ENCODE measurements at places on chromosomes 3 and 15.

DNA sequence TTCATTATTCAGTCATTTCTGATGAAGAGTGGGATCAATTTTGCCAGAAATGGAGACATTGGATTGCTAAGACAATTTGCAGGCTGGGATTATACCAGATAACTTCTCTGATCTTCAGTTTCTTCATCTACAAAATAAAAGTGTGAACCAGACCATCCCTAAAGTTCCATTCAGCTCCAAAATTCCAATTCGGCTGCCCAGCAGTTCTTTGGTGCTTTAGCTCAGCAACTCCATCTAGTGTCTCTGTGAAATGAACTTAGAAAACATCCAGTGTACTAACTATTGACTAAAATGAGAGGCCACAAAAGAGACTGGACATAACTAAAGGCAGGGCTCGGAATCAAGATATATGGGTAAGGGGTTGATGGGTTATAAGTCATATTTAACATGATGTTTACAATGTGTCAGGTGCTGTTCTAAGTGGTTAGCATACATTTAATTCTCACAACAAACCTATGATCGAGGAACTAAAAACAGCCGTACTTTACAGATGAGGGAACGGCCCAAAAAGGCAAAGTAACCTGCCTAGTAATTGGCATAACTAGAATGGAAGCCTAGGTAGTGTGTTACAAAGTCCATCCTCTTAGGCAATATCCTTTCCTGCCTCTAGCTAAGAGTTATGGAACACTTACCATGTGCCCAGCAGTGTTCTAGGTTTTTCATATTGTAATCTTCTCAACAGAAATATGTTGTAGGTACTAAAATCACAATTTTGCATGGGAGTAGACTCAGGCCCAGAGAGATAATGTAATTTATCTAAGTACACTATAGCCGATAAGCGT is 17.0 kb downstream of the THAP10 start:
- no peak for DNase-seq

DNA sequence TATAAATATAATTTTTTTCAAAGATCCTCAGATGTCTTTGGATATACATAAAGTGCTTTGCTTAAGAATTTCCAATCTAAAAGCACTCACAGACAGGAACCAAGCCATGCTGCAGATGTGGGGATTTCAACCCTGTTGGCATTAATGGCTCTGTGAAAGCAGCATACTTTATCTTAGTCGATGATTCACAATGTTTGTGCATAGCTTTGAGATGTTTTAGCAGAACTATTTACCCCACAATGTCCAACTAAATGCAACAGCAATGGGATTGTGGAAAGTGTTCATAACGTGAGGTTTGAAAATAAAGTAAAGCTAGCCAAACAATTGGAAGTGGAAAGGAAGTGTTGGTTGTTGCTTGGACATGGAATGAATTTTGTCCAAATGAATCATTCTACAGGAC is 371.4 kb downstream of the SOX2 start:
- no peak for DNase-seq

DNA sequence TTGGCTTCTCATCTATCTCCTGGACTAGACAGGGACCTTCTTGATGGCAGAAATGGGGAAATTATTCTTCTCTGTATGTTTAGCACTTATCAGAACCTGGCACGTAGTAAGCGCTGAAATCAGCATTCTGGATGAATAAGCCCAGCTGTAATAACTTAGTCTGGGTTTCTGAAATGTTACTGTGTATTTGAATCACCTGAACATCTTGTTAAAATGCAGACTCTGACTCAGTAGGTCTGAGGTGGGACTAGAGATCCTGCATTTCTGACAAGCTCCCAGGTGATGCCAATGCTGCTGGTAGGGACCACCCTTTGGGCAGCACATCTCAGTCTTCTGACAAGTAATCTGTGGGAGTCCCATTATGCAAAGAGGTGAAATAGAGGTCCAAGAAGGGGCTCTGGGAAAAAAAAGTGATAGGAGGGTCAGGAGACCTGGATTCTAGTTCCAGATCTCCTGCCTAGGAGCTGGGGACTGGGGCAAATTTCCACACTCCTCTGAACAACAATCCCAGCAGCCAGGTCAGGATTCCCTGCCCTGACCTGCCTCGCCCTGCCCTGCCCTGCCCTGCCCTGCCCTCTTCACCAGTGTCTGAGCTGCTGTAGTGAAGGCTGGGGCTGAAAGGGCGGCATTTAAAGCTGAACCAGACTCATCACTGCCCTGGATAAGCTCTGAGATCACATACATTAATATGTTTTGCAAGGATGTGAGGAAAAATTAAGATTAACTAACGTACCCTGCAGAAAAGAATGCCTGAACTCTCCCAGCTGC is 17.2 kb upstream of the SLC6A11 start:
- no peak for DNase-seq

DNA sequence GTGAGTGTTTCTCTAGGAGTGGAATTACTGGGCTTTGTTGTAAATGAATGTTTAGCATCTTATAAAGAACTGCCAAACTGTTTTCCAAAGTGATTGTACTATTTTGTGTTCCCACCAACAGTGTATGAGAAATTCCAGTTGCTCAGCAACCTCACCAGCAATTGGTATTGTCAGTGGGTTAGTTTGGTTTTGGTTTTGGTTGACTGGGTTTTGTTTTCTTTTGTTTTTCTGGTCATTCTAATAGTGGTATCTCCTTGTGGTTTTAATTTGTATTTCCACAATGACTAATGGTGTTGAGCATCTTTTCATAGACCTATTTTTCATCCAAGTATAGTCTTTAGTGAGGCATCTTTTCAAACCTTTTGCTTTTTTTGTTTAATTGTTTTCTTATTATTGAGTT is 27.1 kb downstream of the FILIP1L start:
- no peak for DNase-seq

DNA sequence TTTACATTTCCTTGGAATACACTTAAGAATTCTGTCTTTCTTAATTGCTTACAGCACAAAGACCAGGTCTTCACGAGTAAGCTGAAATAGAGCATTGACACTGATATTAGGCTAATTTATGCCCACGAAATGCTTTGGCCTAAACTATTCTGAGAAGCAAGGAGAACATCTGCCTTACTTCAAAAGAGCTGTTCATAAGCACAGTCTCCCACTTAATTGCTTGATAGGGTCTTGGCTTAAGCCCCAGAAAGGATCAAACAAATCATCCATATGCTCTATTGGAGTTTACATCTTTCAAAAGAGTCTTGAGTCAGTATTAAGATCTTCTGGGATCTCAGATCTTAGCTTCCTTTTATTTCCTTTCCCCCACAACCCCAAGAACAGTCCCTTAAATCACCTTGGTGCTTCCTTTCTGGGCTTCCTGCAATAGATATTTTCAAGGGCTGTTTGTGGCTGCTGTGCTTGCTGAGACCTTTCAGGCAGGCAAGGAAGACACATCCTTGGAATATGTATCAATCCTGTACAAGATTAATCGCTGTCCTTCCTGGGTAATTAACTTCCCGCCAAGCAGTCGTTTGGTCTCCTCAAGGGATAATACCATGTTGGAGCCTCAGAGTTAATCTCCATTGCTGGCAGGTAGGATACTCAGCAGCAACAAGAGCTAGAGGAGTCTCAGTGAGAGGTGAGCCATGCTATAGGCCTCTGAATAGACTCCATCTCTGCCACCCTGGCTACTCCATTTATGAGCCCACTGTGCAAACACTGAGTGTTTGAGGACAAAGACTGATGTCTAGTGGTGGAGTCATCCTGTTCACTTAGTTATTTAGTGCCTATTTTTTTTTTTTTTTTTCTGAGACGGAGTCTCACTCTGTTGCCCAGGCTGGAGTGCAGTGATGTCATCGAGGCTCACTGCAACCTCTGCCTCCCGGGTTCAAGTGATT is 37.1 kb downstream of the TMEM158 start:
- peak; percentile 7 for DNase-seq

DNA sequence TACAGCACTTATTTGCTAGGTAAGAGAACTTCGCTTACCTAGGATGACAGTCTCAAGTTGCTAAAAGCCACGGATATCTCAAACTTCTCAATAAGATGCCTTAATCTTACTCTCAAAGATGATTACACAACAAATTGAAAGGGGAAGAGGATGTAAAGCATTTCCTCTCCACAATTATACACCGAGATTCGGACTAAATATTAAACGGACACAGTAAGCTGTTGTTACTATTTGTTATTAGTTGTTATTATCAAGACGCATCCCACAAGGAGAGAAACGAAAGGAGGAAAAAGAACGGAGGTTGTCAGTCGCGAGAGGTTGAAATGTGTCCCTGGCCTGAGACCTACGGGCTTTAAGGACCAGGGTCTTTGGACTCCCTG is 660 bp downstream of the ZNF106 start:
- no peak for DNase-seq

DNA sequence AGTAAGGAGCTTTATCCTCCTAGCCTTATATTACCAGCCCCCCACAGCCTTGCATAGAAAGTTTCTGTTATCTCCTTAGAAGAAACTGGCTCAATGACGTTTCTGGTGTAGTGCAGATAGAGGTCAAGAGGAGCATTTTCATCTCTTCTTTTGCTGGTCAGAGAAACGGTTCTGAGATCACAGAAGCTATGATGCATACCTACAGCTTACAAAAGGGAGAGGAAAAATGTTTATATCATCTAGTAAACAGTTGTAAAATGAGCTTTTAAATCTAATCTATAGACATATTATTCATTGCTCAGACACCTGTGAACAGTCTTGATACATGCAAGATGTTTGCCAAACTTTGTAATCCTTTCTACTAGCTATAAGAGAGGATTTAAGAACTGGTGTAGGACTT is 68.0 kb downstream of the GMPS start:
- no peak for DNase-seq

GRCh38 chr15:90819850-90820249 is 48.5 kb upstream of the FURIN start:
- DNase-seq: no peak

GRCh38 chr3:14773691-14774128 is 45.1 kb upstream of the FGD5 start:
- DNase-seq: peak; percentile 37

- DNase-seq: no peak
These were observed 104.2 kb downstream of the DGKG start for GRCh38 chr3:186257866-186258265.

GRCh38 chr3:156803952-156804741 is 22.0 kb upstream of the LEKR1 start:
- DNase-seq: no peak

- DNase-seq: no peak
These were observed 41.4 kb downstream of the ULK4 start for GRCh38 chr3:41920406-41920965.

DNA sequence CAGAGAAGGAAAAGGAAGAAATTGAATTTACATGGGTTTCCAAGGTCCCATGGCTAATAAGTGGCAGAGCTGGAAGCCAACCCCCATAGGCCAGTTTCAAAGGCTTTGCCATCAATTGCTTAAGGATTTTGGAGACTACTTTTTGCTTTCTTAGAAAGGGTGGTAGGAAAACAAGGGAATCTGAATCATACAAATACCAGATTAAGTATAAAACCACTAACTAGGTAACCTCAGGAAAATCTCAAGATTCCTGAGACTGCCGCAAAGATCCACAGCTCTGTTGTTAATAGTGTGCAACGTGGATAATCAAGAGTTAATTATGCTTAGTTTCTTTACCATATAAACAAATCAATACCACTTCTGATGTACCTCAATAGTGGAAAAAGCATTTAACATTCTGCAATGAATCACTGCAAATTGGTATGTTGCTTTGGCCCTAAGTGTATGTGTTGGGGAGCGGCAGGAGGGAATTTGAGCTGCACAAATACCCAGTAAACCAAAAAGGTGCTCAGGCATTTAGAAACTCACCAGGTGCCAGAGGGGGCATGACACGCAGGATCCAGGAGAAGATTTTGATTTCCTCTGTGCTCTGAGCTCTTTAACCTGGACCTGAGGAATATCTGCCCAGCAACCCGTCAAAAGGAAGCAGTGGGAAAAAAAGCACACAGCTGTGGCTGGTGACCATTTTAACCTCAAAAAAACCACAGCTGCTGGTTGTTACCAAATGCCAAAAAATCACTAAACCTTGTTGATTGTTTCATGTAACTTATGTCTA is 22.0 kb downstream of the AADAC start:
- DNase-seq: no peak

GRCh38 chr3:157335233-157336076 is 101.2 kb upstream of the PTX3 start:
- DNase-seq: no peak

DNA sequence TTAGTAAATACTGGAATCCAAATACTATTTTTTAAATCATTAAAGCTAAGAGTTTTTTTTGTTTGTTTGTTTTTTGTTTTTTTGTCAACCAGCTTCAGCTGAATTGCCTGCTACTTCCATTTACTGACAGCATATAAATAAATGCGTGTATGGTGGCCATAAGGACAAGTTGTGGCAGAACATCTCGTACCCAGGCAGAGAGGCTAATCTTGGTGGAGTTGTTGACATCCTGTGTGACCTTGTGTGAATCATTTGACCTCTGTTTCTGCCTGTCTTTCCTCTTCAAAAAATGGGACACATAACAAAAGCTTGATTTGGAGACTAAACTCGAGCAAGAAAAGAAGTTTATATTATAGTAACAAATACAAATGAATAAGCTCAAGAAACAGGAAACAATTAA is 734.2 kb downstream of the MCTP2 start:
- DNase-seq: no peak

GRCh38 chr3:7929319-7929889 is 572.2 kb upstream of the LMCD1 start:
- no peak for DNase-seq

GRCh38 chr3:67620869-67621268 is 33.5 kb downstream of the SUCLG2 start:
- DNase-seq: no peak

DNA sequence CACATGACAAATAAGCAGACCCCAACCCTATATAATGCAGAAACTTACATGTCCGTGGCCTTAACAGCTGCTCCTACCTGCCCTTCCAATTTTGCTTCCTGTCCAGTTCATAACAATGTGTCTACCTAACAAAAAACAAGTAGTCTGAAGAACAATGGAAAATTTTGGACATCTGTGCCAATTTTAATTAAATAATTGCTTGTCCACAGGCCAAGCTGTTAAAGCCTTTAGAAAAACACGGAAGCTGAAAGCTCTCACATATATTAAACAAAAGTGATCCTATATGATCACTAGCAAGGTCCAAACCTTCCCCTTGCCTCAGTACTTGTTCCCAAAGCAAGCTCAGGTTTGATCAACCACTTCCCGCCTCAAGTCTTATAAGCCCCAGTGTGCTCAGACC is 37.1 kb downstream of the MAGI1 start:
- DNase-seq: no peak

- no peak for DNase-seq
These were observed 116.8 kb upstream of the SPATA16 start for GRCh38 chr3:173257797-173258196.

GRCh38 chr3:70110066-70110465 is 110.5 kb downstream of the SAMMSON start:
- no peak for DNase-seq
